ENCODE measurements at places on chromosomes 5 and 9.

GRCh38 chr9:132249123-132249522 is 87.3 kb downstream of the NTNG2 start:
- DNase-seq, result no peak

GRCh38 chr5:112960863-112961504 is 15.6 kb upstream of the DCP2 start:
- DNase-seq, result no peak

DNA sequence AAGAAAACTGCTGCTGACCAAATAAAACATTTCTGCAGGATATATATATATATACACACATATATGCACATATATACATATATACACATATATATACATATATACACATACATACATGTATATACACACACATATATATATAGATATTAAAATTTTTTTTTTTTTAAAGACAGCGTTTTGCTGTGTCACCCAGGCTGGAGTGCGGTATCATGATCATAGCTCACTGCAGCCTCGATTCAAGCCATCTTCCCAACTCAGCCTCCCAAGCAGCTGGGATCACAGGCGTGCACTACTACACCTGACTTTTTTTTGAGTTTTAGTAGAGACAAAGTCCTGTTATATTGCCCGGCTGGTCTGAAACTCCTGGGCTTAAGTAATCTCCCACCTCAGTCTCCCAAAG is 2.7 kb downstream of the MRPL22 start:
- DNase-seq, result no peak

- no peak for DNase-seq
These were observed 14.6 kb downstream of the PROP1 start for GRCh38 chr5:177981296-177982071.

DNA sequence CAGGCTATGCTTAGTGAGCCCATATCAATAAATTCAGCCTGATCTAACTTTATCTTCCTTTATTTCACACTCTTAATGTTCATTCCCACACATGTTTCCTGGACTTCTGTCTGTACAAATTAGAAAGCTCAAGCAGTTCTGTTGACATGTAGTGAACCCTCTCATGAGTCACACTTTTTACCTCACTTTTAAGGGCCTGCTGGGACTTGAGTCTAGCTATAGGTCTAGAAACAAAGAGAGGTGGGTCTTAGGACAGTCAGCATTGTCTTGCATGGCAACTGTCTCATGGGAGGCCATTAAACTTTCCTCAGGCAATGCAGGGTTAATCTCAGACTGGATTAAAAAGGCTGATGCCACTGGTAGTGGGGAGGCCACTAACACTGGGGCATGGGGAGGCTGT is 8.6 kb upstream of the CCNH start:
- DNase-seq, result no peak

- no peak for DNase-seq
These were observed 667.2 kb downstream of the BRINP1 start for GRCh38 chr9:118701985-118702384.

DNA sequence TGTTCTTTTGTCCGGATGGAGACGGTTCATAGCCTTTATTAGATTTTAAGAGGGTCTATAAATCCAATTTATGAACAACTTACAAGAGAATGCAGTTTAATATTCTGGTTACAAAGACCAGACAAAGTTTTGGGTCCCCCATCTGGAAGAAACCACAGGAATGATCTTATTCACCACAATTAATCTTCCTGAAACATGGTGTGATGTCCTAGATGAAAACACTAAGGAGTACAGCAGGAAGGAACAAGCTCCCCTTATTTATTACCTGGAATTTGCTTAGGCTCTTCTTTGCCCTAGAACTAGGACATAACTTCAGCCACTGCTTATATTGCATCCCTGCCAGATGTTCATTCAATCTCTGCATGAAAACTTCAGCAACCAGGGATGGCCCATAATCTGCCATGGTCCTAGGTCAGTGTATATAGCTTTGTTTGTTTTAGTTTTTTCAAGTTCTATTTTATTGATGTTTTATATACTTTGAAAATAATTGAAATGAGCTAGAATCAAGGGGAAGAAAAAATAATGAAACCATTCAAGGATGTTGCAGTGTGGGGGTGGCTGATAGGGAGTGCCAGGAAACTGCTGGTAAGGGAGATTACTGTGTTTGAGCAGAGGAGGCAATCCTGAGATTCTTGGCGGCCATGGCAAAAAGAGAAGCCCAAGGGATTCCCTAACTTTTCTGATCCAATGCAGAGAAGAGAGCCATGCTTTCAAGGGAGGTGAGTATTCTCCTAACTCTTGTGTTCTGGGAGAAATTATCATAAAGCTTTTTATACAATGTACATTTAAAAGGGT is 16.8 kb downstream of the TXNDC8 start:
- no peak for DNase-seq

- no peak for DNase-seq
These were observed 9.6 kb downstream of the ACSL6 start for GRCh38 chr5:132001647-132002561.

GRCh38 chr5:10975945-10976344 is 214.9 kb upstream of the DAP start:
- DNase-seq, result no peak

All from CD4-positive, alpha-beta T cell treated with Interferon gamma for 1 hour (primary cell).